ENCODE measurements at places on chromosomes 3 and 15. TPM values are rescaled to one million over a fixed set of nuclear protein-coding genes. Genes with fewer than 3 reads are reported as not detected.

- no peak for DNase-seq
These were observed 33.0 kb downstream of the PTPRG start for GRCh38 chr3:61594144-61594963.

DNA sequence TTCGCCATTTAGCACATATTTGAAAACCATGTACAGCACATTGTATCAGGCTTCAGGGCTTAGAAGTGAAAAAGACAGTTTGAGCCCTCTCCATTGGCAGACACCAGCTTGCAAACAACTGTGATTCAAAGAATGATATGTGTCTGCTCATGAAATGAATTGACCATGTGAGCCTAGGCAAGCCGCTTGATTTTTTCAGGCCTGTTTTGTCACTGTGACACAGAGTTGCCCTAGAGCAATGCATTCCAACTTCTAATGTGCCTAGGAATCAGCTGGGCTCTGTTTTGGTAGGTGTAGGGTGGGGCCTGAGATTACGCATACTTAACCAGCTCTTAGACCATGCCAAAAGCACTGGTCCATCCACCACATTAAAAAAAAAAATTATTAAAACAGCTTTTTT lies 53.0 kb downstream of the ATP2C1 start:
- no peak for DNase-seq

GRCh38 chr3:126524429-126524988 lies 554 bp downstream of the CHST13 start:
- DNase-seq: no peak

- DNase-seq: peak; percentile 41
These were observed 1.2 kb downstream of the CHST2 start for GRCh38 chr3:143120716-143121240.

GRCh38 chr3:153896197-153896596 lies 225.0 kb upstream of the ARHGEF26 start:
- no peak for DNase-seq

- no peak for DNase-seq
These were observed 37.4 kb downstream of the POLQ start for GRCh38 chr3:121508389-121508788.

- DNase-seq: peak; percentile 91
These were observed 4.3 kb upstream of the MYL3 start for GRCh38 chr3:46867550-46867898.

DNA sequence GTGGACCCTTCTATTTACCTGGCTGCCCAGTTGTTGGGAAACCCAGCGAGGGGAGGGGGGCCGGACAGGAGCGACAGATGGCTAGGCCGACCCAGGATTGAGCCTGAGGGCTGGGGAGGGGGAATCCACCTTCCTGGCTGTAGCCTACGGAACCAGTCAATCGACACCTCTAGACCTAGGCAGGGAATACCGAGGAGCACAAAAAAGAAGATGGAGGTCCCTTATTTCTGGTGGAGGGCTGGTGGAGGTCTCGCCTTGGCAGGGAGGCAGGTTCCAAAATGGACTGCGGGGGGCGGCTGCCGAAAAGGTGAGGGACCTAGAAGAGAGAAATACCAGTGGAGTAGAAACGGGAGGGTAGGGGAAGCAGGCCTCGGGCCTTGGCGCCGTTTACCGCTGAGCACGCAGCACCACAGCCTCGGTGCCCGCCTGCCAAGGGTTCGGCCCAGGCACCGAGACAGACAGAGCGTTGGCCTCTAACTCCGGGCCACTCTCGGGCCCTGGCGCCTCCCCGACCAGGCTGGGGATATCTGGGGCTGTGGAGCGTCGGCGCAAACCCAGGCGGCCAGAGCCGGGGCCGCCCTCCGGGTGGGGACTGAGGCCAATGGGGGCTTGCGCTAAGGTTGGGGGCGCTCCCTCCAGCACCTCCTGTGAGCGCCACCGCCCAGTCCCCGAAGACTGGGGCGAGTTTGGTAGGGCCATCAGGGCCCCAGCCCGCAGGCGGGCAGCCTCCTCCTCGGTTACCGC lies 1.6 kb downstream of the ANKRD63 start:
- peak; percentile 68 for DNase-seq

DNA sequence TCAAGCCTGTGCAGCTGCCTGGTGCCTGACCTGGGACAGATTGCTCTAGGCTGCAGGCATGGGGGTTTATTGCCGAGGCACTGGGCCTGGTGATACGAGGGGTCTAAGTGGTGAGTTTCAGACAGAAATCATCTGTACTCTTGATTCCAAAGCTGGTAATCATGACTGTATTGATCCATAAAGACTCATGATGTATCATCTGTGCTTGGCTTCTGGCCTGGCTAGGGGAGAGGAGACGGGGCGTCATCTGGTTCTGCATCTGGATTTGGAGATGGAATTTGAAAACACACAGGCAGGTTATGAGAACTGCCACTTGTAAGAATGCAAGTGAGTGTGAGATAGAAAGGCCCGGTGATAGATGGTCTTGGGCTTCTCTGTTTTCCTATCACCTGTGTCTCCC lies 337.4 kb upstream of the C2CD4B start:
- DNase-seq: no peak

DNA sequence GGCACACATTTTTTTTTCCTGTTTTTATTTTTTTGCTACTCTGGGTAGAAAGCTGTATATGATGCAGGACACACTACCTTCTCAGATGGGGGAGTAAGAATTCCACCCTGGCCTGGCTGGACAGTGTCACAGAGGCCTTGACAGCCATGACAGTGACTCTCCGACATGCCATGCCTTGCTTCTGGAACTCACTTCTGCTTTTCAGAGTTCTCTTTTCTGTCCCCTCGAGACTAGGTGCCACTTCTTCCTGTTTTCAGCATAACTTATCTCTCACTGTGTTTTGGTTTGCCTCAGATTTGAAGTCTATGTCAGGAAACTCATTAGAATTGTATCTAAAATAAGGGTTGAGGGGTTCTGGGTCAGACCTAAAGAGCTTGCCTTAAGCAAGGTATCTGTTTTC lies 69.1 kb upstream of the SEC13 start:
- DNase-seq: no peak

- no peak for DNase-seq
These were observed 46.2 kb downstream of the CTDSPL start for GRCh38 chr3:37907906-37908305.

DNA sequence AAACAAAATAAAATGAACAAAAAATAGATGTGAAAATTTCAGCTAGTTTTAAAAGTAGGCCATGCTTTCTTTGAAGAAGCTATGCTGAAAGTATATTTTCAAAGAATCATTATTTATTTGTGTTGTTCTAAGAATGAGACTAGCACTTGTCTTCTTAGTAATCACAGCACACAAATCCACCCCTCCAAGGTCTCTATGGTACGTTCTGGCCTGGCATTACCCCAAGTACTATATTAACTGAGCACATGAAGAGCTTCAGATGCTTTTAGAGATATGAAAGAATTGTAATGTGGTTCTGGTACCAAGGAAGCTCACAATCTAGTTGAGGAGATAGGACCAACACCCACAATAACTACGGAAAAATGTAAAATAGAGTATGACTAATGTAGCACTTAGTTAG lies 416.5 kb downstream of the PLCL2 start:
- no peak for DNase-seq

DNA sequence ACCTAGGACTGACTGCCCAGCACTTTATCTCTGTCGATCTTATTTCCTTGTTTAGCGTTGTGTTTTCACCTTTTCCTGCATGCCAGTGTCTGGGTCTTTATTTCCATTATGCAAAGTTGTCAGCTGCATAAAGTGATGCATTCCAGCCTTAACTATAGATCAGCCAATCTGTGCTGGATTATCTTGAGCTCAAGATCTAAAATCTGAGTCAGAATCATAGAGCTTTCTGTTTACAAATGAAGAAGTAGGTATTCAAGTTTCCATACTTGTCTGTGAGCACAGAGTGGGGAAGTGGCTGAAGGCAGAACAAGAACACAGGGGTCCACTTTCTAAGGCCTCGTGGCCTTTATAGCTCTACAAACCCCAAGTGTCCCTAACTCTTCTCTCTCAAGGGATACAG lies 82.4 kb upstream of the PLCL2 start:
- no peak for DNase-seq

DNA sequence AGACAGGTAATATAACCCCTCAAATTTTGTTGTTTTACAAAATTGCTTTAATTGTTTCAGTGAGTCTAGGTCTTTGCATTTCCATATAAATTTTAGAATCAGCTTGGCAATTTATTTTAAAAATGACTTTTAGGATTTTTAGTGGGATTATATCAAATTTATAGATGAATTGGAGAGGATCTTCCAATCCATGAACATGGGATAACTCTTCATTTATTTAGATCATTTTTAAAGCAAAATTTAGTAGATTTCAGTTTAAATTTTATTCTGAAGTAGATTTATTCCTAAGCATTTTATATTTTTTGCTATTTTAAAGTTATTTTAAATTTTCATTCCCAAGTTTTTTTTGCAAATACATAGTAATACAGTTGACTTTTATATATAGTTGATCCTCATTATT lies 58.1 kb upstream of the THSD4 start:
- DNase-seq: no peak

DNA sequence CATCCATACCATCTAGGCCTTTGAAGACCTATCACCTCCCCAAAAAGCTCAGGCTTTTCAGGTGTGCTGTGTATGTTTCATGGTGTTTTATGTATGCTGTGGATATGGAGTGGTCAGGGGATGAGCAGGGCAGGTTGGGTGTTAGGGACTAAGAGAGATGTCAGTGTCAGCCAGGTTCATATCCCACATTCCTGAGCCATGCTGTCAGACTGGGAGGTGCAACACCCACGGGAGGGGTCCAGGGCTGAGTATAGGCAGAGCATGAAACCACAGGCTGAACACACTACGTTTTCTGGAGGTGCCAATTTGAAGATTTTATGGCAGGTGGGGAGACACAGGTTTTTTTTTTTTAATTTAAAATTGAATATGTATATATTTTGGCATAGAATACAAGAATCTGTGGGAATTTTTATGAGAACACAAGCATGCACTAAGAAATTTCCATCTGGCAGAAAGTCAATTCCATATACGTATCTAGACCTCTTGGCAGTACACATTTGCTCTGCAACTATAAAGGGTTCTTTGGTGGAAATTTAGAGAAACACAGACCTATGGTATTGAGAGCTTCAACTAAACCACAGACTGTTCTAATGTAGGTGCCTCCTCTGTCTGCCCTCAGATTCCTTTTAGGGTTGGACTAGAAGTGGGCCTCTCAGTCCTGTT lies 101.9 kb upstream of the RNU6-1 start:
- no peak for DNase-seq

DNA sequence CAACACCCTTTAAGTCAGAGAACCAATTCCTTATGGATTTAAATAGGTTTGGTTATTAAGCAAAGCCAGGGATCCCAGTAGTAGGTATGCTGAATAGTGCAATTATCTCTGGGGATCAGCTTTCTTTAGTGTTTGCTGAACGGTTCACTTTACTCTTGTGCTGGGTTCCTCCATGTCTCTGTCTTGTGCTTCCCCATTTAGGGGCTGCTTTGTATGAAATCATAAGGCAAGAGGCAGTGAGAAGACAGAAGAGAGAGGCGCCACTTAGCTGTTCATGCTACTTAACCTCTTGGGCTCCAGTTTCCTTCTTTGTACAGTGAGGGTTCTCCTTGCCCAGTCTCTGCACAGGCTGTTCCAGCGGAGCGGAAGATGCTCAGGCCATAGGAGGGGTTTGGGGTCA lies 3.5 kb downstream of the ST6GAL1 start:
- no peak for DNase-seq

DNA sequence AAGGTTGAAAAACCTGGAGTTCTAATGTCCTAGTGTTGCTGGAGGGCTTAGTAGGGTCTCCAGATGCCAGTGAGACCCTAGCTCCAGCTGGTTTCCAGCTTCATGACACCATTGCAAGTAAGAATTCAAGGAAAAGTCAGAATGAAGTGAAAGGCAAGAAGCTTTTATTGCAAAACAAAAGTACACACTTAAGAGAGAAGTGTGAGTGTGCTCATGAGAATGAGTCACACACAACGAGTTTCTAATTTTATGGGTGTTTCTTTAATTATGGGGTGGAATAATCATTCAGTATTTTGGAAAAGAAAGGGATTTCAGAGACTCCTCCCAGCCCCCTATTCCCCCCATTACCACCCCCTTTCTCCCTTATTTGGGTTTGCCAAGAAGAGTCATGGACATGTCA lies 24.6 kb upstream of the ZNF502 start:
- DNase-seq: no peak

GRCh38 chr3:48607519-48607918 lies 1.9 kb downstream of the UQCRC1 start:
- DNase-seq: no peak

GRCh38 chr3:48232734-48233133 lies 8.2 kb upstream of the ZNF589 start:
- DNase-seq: peak; percentile 78

DNA sequence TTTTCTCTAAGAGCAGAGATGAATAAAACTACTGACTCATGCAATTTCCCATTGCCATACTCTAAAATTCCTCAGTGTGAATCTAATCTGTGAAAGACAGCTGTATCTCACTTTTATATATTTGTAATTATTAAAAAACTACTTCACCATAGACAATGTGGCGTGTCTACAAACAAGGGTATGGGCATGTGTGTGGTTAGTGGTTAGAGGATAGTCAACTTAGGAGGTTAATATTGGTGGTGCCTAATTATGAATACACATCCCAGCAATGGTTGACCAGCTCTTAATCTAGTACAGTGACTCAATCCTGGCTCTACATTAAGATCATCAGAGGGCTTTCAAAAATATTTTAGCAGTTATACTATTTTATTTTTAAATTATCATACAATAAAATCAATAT lies 94.5 kb downstream of the GOLIM4 start:
- DNase-seq: no peak

DNA sequence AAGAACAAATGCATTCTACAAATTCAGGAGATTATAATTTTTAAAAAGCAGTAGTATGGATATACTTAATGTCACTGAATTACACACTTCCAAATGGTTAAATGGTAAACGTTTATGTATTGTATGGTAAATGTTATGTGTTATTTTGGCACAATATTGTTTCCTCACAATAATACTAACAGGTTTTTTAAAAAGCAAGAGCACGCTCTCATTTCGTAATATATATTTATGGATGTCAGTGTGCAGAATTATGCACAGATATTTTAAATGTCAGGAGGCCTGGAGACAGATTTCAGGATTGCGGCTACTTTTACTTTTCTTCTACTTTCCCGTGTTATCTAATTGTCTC lies 533 bp downstream of the ZNF445 start:
- no peak for DNase-seq

GRCh38 chr3:58217209-58217811 lies 6.5 kb upstream of the DNASE1L3 start:
- no peak for DNase-seq

The IRAK2 gene
- 2.4 TPM for polyA plus RNA-seq

The FOXB1 gene
- polyA plus RNA-seq: not detected

The SIDT1 gene
- polyA plus RNA-seq: 3.3 TPM

The UQCC5 gene
- 13.8 TPM for polyA plus RNA-seq

The ZKSCAN7 gene
- 18.4 TPM for polyA plus RNA-seq

The CDHR4 gene
- polyA plus RNA-seq: 3.2 TPM

The RETNLB gene
- not detected for polyA plus RNA-seq

The SLC22A14 gene
- polyA plus RNA-seq: not detected

The PDE8A gene
- 50.4 TPM for polyA plus RNA-seq

The DPPA4 gene
- 3.9 TPM for polyA plus RNA-seq

The SCG5 gene
- 12.7 TPM for polyA plus RNA-seq

All from left lung (tissue), 14 donors.